Fibroblast of upper back skin (primary cell): ENCODE measurements at places on chromosomes 2 and 18.
A peak's percentile ranks its signal among the peaks of the same experiment; 100 is the strongest.

- DNase-seq: no peak
Measured at GRCh38 chr2:112604952-112605351, 20.5 kb downstream of the CHCHD5 start.

DNA sequence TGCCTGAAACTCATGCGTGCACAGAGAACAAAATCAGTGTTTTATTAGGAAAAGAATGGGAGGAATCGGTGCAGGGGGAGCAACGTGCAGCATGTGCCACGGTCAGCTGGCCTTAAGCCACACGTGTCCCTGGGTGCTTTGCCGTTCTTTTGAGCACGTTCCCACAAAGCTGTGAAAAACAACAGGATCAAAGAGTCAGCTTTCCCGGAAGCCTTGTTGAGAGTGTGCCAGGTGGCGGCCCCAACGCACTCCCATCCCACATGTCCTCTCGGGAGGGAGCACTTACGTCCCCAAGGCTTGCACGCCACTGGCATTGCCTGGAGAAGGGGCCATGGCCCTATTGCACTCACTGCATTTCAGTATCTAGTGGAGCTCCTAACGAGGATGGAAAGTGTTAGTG, 511.2 kb downstream of the EIPR1 start:
- DNase-seq: no peak

DNA sequence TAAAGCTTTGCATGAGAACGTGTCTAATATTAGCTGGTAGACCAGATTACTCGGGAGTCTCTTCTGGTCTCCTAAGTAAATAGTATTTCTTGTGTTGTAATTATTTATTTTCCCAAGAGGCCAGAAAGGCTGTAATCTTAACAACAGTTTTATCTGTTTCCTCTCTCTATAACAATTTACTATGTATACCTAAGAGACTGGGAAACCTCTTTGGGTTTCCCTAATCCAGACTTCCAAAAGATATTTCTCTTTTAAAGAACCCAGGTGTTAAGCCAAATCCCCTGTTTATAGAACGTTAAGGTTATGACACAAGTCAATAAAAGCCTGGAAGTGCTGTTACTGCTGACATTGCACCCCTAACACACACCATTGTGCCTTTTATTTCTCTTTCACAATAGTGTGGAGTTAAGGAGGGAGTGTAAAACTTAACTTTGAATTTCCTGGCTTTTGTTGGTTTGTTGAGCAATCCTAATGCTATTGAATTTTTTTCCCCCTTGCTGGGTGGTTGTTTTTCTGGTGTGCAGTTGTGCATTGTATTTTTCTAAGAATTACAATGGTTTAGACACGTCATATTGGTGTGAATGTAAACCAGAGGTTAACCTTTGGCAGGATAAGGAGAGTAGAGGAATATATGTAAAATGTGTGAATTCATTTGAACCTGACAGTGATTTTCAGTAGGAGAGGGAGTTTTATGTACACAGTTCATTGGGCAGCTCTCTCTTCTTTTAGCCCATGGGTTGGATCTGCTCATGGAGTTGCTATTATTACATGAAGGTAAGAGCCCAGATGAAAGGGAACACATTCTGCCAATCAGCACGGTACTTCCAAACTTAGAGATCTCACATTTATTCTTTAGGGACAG, 192.8 kb downstream of the MTX2 start:
- peak; percentile 50 for DNase-seq

- no peak for DNase-seq
Measured at GRCh38 chr2:85414761-85415553, 3.6 kb upstream of the SH2D6 start.

DNA sequence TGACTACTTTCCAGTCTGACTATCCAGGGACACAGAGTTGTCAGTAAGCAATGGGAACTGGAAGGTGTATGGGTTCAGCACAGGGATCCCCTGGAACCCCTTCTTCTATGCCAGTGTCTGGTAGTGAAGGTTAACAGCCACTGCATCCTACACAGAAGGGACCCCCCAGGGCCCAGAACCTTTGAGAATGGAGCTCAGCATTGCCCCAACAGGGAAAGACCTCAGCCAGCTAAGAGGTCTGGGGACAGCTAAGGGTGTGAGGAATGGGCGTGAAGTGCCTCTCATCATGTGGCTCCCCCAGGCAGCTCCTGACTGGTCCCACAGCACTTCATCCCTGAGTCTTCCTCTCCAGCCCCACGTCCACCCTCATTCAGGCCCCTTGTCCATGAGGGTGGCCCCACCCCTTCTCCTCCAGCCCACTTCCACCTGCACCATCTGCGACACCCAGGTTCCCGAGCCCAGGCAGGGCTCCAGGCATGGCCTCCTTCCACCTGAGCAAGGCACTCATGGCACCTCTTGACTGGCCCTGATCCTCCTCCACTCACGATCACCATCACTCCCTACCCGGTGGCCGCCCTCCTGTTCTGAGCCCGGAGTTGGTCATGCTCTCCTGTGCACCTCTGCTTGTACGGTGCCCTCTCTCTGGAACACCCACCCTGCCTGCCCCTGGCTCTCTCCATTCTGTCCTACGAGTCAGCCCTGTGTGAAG, 77.1 kb downstream of the SFXN5 start:
- no peak for DNase-seq

GRCh38 chr2:89848763-89849368, 1157.4 kb downstream of the RPIA start:
- no peak for DNase-seq

DNA sequence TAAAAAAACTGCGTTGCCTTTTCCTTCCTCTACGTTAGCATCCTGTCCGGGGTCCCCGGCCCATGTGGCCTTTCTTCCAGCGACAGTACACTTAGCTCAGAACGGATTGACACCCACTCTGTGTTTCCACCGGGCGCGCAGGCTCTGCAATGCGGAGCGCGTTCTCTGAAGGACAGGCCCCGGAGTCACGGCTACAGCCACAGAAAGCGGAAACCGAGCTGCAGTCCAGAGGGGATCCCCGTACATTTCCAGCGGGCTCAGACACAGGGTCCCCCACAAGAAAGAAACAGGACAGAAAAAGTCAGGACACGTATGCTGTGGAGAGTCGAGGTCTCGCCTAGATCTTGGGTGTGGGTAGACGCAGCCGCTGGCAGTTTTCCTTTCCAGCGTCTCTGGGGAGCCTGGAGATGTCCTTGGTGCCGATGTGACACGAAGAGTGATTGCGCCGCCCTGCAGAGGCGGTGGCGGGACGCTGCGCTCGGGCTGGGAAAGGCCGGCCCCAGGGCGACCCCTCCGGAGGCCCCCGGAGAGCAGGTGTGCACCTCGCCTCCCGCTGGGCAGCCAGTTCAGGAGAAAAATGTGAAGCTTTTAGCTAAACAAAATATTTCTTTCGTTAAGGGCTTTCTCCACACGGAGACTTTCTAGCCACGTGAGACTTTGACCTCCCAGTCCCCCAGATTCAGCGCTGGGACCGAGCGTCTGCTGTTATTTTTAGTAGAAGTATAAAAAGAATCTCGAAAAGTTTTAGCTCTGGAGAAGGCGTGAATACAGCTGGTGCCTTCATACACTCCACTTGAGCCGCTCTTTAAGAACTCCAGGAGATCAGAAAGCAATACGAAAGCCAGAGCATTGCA, 1.3 kb upstream of the ACKR3 start:
- DNase-seq: no peak

DNA sequence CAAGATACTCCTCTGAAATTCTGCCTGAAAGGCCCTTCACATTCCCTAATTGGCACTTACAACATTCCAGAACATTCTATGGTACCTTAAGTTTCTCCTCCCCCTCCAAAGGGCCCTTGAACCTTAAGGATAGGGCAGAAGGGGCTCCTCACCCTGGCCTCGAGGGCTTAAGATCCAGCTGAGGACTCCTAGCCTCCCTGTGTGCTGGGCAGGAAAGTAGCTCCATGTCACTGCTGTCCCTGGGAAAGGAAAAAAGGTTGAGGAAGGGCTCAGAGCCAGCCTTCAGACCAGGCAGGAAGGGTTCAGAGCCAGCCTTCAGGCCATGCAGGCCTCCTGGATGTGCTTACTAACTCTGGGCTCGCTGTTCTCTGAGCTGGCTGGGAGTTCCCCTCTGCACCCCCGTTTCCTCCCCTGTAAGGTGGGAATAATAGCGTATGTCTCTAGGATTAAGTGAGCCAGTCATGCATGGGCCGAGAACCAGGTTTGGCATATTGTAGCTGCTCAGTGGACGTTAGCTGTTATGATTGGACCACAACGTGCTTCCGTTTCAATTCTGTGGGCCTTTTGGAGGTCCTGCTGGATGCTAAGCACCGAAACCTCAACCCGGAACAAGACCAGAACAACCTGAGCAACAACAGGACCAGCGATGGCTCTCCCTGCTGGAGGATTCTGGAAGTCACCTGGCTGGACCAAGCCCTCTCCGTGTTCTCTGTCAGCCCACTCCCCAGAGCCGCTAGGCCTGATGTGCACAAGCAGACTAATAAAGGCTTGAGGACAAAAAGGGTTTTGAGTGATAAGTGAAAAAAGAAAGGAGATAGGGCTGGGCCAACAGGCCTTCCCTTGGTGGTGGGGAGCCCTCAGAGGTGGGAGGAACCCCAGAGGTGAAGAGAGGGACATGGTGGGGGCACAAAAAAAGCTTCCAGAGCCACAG, 1.0 kb upstream of the B3GNT7 start:
- DNase-seq: no peak

- DNase-seq: no peak
Measured at GRCh38 chr2:101830146-101830545, 132.6 kb downstream of the MAP4K4 start.

GRCh38 chr2:72032481-72033041, 115.1 kb downstream of the CYP26B1 start:
- no peak for DNase-seq

DNA sequence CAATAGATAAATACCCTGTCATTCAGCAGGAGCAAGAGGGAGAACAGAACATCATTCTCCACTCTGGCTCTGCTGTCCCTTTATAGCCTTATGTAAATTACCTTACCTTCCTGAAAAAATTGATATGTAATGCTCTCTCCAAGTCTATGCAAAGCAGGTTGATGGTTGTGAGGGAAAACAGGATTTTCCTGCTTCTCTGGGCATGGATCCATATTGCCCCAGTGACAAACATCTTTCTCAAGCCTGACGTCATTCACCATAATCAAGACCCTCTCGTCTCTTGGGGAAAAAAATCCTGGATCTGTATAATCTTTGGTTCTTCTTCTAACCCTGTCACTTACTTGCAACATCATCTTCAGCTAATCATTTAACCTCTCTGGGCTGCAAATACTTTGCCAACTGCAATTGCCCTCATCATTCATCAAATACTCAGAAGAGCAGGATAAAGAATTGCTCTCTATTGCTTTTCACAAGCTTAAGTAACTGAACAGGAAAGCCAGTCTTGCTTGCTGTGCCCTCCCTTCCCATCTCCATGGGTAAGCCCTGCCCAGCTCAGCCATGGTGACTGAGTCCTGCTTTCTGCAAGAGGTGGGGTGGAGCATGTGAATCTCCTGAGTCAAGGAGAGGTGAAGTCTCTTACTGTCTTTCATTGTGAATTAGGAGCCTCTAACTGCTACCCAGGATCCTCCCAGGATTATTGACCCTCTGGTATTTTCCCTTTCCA, 123.7 kb upstream of the KLF7 start:
- no peak for DNase-seq

GRCh38 chr2:174334781-174335251, at the start of gene SP9:
Gene SP9 (plus strand): TSS chr2:174334954. CDS start chr2:174335093, 139 bp downstream.
- DNase-seq: peak; percentile 88

GRCh38 chr2:161994761-161995520, 79.1 kb downstream of the DPP4 start:
- DNase-seq: no peak

- peak; percentile 78 for DNase-seq
Measured at GRCh38 chr2:30208453-30208852, 22.9 kb upstream of the LBH start.

DNA sequence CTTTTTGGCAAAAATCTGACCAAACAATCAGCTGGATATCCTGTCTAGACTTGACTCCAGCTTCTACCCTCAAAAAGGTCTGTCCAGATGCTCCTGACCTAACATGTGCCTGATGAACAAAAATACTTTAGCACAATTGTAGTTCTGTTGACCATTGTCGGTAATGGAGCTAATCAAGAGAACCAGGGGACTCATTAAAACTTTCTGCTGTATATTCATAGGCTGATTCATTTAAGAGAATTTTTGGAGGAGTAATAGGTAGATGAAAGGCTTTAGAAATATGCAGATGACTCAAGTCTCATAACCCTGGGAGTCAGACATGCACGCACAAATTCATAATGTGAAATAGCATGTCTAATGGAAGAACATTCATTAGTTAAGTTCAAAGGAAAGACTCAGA, 514.2 kb downstream of the TXNL1 start:
- DNase-seq: peak; percentile 92

DNA sequence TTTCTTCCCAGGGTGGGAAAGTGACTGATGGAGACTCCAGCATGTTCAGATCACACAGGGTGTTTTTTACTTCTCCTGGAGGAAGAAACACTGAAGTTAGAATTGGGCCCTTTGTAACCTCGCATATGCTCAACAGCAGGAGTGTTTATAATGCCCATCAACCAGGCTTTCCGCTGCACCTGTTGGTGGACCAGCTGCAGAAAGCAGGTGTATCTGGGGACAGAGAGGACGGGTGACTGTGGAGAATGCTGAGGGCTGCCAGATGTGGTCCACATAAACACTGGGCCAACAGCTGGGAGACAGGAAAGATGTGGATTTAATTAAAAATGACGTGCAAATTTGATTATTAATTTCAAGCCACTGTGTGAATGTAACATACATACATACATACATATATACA, 335.5 kb upstream of the SPRED2 start:
- no peak for DNase-seq

DNA sequence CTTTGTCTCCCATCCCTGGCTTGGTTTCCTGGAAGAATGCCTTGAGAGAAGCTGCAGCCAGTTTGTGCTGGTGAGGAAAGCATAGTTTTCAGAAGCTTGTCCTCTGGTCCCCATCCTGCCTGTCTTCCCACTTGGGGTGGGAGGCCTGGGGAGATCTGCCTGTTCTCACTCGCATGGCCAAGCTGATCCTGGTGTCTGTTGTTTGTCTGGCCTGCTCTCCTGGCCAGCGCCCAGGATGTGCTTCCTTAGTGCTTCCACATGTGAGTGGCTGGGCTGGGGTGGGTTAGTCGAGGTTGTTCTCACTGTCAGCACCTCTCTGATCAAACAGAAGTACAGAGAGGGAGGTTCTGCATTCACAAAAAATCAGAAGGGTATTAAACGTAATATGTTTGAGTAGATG, 49.5 kb downstream of the PTPRM start:
- peak; percentile 91 for DNase-seq

DNA sequence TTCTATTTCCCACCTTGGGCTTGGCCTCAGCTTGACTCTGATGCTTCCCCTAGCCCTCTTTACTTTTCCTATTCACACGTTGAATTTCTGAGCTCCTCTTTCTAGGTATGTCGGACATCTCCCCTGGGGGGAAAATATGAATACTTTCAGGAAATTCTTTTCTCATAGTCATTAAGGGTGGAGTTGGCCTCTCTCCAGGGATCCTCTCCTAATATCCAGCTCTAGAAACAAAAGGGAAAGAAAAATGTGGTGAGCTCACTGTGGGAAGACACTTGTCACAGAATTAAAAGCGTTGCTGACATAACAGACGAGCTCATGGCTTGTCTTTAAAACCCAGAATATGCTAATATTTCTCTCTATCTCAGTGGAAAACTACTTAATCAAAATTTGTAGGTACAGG, 132.7 kb upstream of the MEX3C start:
- peak; percentile 46 for DNase-seq

GRCh38 chr2:170377500-170378207, 199.7 kb downstream of the MYO3B start:
- DNase-seq: no peak
